ENCODE measurements at places on chromosomes 11 and 22.

DNA sequence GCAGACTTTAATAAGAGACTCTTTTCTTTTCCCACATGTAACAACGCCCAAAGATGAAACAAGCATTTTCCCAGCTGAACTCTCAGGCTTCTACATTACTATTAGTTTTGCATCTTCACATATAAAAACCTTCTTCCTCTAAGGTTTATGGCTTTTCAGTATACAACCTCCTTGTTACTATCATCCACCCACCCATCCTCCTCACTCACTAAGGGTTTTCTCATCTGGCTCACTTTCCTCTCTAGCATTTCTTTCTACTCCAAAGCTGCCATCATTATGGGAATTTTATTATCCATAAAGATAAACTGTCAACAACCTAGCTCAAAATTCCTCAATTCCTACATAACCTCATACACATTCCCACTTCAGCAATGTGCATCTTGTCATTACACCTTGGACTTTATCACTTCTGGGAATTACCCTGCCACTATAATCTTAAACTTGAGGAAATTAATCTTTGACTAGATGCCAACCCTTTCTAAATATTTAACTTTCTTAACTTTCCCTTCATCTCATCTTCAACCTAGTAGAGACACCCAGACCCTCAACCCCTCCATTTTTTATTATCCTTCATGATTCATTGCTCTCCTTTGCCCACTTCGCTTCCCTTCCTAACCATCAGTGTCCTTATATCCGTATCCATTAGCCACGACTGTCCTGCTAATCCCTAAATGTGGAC is 30.9 kb downstream of the MTMR2 start:
- DNase-seq = no peak

DNA sequence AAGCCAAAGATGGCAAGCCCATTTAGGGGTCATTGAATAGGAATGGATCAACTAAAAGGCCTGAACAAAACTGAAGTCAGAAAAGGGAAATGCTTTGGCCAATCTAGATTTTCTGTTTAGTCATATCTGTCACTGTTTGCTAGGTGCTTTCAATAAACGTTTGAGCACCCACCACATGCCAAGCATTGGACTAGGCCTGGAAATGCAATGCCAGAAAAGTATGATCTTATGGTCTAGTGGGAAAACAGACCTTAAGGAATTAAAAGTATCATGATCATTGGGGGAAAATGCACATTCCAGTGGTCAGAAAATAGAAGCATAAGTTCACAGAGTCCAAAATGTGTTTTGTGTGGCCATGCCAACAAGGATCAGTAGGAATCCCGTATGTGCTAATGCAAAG is 76.8 kb upstream of the BIRC3 start:
- DNase-seq = no peak

DNA sequence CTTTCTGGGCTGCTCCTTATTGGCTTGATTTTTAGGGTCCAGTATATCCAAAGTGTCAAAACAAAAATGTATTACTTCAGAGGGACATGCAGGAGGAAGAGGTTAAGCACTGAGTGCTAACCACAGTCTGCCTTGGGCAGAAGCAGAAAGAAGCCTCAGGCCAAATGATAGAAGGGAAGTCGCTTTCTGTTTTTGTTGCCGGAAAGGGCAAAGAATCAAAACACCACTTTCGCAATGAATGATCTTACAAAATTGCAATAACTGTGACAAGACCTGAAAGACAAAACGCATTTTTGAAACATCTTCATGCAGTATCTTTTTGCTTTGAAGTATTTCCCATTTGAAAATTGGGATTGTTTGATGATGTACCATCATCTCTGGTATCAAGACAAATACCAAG is 70.1 kb upstream of the PICALM start:
- DNase-seq = no peak

DNA sequence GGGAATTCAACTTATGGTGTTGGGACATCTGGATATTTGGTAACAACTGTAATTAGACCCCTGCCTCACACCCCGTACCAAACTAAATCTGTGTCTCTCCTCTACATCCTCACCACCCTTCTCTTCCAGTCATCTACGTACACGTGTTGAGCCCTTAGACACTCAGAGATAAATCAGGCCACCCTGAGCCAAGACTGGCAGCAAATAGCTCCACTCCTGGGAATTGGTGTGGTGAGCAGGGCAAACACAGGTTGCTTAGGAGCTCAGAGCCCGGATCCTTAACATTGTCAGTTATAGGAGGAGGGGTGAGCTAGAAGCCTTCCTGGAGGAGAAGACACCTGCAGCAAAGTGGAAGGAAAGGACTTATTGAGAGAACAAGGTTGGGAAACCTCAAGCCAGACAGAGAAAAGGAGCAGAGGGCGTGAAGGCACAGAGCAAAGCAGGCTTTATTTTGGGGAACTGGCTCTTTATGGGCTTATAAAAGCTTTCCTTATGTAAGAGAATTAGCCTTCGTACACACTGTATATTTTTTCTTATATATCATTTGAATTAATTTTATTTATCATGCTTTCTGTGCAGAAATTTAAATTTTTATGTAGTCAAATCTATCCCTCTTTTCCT is 36.9 kb upstream of the KLHL35 start:
- no peak for DNase-seq

DNA sequence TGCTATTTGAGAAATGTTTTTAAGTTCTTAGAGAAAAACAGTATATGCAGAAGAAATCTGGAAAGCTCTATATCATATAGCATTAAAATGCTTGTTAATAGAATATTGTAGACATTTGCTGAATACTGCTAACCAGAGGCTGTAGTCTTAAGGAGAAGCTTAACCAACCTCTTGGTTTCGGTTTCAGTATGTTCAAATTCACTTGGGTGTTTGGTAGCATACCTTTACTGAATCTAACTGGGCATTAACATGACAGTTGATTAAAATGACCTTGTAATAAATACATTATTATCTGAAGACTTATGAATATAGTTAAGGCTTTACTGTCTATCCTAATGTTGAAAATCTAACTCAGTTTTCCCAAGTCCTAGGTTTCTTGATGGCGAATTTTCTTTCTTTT is 5.4 kb downstream of the PCF11 start:
- no peak for DNase-seq

- no peak for DNase-seq
Observed at GRCh38 chr11:133506023-133506422, 26.3 kb downstream of the OPCML start.

GRCh38 chr11:95516786-95517185 is 272.8 kb downstream of the FAM76B start:
- DNase-seq = no peak

All from activated effector memory CD4-positive, alpha-beta T cell treated with anti-CD3 and anti-CD28 coated beads, Interleukin-2, amount 50 U/mL, for 16 hours (primary cell).